ENCODE measurements at places on chromosomes 16 and 17.

DNA sequence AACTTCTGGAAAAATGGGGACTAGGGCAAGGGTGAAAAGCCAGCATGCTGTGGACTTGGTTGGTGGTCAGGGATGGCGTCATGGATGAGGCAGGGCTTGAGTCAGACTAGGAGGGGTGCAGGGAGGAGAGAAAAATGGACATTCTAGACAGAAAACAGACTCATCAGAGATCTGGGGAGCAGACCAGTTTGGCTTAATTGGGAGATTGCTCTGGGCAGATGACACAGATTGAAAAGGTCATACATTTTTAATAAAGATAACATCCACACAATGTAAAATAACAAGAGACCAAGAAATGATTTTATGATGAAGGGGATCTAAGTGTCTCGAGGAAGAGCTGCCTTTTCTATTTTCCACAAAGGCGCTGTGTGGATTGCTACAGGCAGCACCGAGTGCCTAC lies 326.3 kb downstream of the XYLT1 start:
- DNase-seq = no peak

GRCh38 chr17:66152756-66153155 lies 39.2 kb downstream of the CEP112 start:
- no peak for DNase-seq

- DNase-seq = no peak
Observed at GRCh38 chr16:14301169-14302030, 230.3 kb downstream of the MRTFB start.

GRCh38 chr16:8848939-8849391 lies 19.8 kb downstream of the CARHSP1 start:
- no peak for DNase-seq

- no peak for DNase-seq
Observed at GRCh38 chr16:46937536-46937935, 35.9 kb downstream of the DNAJA2 start.

DNA sequence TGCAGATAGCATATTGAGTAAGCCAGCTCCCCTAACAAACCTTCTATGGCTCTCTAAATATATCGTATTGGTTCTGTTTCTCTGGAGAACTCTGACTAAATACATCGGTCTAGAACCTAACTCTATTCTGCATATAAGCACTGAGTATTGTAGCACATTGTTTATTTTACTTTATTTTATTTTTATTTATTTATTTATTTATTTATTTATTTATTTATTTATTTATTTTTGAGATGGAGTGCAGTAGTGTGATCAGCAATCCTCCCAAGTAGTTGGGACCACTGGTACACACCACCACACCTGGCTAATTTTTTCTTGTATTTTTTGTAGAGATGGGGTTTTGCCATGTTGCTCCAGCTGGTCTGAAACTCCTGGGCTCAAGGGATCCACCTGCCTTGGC lies 28.9 kb upstream of the HELZ start:
- no peak for DNase-seq

DNA sequence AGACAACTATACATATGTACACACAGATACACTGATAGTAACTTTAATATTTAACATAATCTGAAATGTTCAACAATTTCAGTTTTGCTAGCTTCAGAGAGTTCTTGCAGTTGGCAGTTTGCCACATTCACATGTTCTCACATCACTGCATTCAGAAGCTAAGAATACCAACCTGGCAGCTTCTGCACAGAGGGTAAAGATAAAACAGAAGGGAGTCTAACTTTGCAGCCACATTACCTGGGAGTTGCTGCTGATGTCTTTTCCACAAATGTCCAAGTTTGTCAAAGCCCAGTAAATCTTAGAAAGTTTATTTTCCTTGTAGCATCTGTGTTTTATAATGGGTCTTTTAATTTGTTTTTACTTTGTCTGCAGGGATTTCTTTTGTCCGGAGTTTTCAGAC lies 332.0 kb downstream of the BCAS3 start:
- no peak for DNase-seq

DNA sequence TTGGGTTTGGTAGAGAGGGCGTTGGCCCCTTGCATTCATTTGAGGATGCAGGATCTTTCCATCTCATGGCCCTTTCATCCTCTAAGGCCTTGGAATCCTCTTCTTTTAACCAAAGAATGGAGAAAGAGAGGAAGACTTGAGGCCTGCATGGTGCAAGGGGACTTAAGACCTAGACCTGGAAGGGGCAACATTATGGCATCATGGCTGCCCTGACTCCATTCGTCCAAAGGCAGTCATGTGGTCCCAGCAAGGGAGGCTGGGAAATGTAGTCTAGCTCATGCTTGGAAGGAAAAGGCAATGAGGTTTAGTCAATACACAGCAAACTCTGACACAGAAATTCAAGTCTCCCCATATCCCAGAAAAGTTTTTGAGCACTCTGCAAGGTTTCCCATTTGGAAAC lies 30.7 kb upstream of the CDRT4 start:
- no peak for DNase-seq

GRCh38 chr17:74015990-74016389 lies 187.5 kb upstream of the RPL38 start:
- DNase-seq = no peak
